ENCODE measurements at places on chromosomes 6 and 20. TPM values are rescaled to one million over a fixed set of nuclear protein-coding genes. Genes with fewer than 3 reads are reported as not detected.

The FAM162B gene
- total RNA-seq, result not detected

The GJA1 gene
- total RNA-seq, result not detected

The CGA gene
- total RNA-seq, result not detected

GRCh38 chr20:9615766-9616454 lies 101.5 kb downstream of the LAMP5 start:
- H3K27ac ChIP-seq, result no peak overlapping the region
- DNase-seq, result no peak
- H3K4me1 ChIP-seq, result no peaks in the 10 kb centered on the region
- no peak overlapping the region for H3K4me3 ChIP-seq
